Occipital lobe (tissue), 3 donors: ENCODE measurements at places on chromosomes 13 and 19. TPM values are rescaled to one million over a fixed set of nuclear protein-coding genes. Genes with fewer than 3 reads are reported as not detected.
A peak's percentile ranks its signal among the peaks of the same experiment; 100 is the strongest.

GMIP gene
- 14.3 TPM for total RNA-seq

RRAS gene
- 1.1 TPM for total RNA-seq

PLK5 gene
- total RNA-seq, result not detected

ANGPTL8 gene
- not detected for total RNA-seq

CGB3 gene
- not detected for total RNA-seq

CELF5 gene
- 51.6 TPM for total RNA-seq

CEACAM3 gene
- not detected for total RNA-seq

AMER2 gene
- total RNA-seq, result 161 TPM

DNA sequence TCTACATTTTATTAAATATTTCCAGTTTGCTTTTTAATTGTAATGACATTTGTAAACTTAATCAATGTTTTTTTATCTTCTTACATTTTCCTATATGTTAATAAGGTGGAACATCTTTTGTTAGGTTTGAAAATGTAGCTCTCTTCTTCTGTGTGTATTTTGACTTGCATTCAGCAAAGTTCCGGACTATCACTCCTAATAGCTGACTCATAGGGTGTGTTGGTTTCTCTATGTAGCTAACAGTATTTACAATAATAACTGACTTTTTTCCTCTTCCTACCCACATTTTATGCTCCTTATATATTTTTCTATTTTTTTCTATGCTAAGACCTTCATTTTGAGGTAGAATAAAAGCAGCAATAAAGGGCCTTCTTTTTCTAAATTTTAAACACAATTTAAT, 28.1 kb downstream of the MYO16 start:
- no peak for DNase-seq

DNA sequence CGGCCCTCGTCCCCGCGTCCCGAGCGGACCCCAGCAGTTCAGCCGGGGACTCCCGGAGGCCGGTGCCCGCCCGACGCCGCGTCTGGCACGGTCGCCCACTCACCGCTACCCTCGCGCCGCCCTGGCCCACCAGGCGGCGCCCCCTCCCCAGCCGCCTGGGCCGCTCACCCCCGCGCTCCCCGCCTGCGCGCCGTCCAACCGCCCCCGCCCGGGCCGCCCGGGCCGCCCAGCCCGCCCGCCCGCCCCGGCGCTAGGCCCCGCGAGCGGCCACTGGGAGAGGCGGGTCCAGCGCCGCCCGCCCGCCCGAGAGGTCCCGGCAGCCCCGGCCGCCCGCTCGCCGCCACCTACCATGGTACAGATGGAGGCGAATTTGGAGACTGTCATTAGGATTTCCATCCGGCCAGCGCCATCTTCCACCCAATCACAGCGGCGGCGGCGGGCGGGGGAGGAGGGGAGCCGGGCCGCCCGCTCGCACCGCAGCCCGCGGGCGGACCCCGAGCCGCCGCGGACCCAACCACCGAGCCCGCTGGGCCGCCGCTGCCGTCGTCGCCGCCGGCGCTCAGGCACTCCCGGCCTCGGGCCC, at the start of gene USP12:
TSS of gene USP12 (minus strand) at position 568 of the 583 bp plus-strand sequence. CDS start at position 396, 172 bp downstream.
- peak; percentile 62 for DNase-seq

DNA sequence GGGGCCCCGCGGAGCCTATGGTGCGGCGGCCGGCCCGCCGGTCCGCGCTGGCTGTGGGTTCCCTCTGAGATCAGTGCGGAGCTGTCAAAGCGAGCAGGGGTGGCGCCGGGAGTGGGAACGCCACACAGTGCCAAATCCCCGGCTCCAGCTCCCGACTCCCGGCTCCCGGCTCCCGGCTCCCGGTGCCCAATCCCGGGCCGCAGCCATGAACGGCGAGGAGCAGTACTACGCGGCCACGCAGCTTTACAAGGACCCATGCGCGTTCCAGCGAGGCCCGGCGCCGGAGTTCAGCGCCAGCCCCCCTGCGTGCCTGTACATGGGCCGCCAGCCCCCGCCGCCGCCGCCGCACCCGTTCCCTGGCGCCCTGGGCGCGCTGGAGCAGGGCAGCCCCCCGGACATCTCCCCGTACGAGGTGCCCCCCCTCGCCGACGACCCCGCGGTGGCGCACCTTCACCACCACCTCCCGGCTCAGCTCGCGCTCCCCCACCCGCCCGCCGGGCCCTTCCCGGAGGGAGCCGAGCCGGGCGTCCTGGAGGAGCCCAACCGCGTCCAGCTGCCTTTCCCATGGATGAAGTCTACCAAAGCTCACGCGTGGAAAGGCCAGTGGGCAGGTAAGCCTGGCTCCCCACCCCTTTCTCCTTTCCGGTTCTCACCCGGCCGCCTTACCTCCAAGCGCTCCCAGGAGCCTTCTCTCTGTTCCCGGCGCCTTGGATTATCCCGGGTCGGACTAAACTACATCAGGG, at the start of gene PDX1:
TSS of gene PDX1 (plus strand) at position 67 of the 743 bp plus-strand sequence. CDS start at position 206, 139 bp downstream.
- no peak for DNase-seq

DNA sequence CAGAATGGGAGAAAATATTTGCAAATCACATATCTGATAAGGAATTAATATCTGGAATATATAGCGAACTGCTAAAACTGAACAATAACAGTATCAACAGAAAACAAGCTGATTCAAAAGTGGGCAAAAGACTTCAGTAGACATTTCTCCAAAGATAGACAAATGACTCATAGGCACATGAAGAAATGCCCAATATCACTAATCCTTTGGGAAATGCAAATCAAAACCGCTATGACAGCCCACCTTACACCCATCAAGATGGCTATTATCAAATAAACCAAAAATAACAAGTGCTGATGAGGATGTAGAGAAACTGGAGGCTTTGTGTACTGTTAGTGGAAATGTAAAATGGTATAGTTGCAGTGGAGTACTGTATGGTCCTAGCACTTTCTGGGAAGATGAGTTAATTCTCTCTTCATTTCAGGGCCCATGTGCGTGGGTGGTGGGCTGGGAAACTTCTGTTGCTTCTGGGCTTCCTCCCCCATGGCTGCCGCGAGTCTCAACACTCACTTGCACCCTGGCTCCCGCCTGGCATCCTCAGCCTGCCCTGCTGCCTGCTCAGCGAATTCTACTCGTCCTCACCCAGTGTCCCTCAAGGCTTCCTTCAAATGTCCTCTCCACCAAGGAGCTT, 12.4 kb upstream of the GJA3 start:
- DNase-seq, result no peak

DNA sequence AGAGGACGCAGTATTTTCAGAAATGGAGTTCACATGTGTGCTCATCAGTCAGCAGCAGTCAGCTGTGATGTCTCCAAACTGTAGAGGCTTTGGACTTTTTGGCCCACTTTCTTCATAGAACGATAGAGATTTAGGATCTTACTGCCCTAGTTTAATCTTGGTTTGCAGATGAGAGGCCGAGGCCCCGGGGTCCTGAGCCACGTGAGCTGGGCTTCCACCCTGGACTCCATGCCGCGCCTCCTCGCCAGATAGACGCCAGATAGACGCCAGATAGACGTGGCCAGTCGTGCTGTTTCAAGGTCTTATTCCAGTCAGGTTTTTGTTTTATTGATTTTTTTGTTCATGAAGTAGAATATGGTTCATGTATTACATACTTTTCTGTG, 11.7 kb upstream of the MCF2L start:
- no peak for DNase-seq

DNA sequence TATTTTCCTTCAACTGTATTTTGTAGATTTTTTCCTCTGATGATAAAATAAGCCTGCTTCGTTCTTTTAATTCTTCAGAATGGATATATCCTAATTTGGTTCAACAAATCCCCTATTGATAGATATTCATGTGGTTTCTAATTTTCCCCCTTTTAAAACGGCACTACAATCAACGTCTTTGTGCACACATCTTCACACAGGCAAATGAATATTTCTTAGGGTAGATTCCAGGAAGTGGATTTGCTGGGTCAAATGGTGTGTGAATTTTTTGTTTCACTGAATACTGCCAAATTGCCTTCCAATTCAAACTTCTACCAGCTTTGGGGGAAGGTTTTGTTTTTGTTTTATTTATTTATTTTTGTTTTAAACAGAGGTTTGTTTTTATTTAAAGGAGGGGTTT, 287.2 kb downstream of the FOXO1 start:
- DNase-seq, result no peak

GRCh38 chr13:114000151-114001040, 26.5 kb upstream of the C13orf46 start:
- DNase-seq, result no peak

- DNase-seq, result no peak
Observed at GRCh38 chr19:13843104-13843921, 33.6 kb upstream of the NANOS3 start.

DNA sequence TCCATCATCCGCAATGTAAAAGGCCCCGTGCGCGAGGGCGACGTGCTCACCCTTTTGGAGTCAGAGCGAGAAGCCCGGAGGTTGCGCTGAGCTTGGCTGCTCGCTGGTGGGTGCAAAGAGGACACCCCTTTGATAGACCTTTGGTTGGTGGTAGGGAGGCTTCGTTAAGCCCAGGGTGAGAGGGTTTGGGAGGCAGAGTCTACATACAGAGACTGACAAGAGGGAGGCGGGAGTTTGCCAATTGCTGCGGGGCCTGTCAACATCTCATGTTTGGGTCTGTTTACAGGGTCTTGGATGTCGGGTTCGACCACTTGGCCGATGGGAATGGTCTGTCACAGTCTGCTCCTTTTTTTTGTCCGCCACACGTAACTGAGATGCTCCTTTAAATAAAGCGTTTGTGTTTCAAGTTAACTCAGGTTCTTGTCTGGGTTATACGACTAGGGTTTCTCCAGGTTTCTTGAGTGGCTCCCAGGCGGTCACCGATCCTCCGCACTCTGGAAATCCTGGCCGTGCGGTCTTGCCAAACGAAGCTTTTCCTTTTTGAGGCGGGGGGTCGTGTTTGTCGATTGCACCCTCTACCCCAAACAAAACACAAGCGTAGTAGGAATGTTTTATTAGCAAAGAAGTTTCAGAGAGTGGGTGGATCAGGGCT, 816 bp downstream of the RPS28 start:
- no peak for DNase-seq

DNA sequence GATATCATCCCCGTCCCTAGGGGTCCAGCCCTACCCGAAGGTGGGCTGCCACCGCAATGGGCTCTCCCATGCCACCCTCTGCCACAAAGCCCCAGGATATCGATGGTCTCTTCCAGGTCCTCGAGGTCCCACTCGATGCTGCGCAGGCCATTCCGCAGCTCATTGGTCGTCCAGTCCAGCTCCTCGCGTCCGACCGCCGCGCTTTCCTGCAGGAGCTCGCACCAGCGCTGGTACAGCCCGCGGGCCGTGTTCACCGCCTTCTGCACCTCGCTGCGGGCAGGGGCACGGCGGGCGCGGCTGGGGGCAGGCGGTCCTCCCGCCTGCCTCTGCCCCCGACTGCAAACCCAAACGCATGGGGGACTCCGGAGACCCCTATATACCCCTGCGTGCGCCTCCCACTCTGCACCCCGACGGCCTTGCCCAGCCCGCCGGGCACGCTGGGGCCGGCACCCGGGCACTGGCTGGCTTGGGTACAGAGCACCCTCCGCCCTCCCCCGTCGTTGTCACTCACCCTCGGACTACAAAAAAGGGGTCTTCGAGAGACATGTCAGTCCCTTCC, 468 bp downstream of the STX10 start:
- DNase-seq, result no peak

DNA sequence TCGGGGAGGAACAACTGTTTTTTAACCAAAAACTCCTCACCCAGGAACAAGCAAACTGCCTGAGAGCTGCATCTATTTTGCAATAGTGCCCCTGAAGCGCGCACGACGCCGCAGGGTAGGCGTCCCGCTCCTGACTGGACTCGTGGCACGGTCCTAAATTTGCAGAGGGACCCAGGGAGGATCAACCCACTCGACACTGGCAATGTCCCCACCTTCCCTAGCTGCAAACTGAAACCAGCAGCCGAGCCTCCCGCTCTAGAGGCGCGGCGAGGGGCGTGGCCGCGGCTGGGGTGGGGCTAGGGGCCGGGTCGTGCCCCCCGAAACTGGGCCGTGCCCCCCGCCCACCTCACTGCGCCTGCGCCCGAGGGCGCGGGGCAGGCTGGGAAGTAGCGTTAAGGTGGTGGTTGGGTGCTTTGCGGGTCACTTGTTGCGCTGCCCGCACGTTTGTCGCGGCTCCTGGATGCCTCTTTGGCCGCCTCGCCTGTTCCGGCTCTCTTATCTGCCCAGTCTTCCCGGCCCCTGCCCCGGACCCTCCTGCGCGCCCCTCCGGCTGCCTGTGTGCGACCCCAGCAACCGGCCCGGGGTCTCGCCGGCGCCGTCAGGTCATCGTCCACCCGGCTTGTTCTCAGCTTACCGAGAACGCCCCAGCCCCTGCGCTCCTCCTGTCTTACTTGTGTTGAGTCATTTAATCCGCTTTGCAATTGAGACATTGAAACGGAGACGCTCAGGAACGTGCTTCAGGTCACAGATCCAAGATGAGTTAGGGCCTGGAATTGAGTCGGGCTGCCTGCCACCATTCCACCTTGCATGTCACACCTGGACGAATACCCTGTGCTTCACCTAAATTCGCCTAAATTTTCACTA, 37.9 kb upstream of the LSM14A start:
- peak; percentile 68 for DNase-seq

GRCh38 chr13:45602183-45603170, 13.1 kb downstream of the ERICH6B start:
- DNase-seq, result no peak

- no peak for DNase-seq
Observed at GRCh38 chr19:1350867-1351266, 32.8 kb upstream of the NDUFS7 start.

DNA sequence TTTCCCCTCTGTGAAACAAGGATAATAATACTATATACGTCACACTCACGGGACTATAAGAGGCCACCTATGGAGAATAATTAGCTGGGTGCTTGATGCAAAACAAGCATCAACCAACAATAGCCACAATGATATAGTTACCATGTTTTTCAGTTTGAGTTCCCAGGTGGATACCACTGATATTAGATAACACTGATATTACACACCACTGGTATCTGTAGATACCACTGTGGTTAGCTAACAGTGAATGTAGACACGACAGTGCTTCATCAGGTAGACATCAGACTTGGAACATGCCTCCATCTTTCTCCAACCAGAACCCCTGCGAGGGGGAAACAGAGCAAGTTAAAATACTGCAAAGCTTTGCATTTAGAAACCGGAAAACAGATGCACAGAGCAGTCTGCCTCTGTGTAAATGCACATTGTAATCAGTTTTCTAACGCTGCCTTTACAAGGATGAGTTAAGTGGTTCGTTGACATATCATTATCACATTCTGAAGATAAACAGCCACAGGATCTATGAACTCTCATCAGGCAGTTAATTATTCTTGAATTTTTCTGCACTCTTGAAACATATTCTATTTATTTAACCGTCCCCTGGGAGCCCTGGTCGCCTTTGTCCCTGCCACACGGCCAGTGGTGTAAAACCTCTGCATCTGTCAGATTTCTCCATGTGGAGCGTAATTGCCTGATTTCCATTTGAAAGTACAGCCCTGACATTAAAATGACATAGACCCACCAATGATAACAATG, 80.7 kb downstream of the RNASEH2B start:
- DNase-seq, result no peak

- DNase-seq, result no peak
Observed at GRCh38 chr19:58544591-58545285, 874 bp downstream of the TRIM28 start.

GRCh38 chr13:111323950-111324651, 3.7 kb downstream of the TEX29 start:
- no peak for DNase-seq

DNA sequence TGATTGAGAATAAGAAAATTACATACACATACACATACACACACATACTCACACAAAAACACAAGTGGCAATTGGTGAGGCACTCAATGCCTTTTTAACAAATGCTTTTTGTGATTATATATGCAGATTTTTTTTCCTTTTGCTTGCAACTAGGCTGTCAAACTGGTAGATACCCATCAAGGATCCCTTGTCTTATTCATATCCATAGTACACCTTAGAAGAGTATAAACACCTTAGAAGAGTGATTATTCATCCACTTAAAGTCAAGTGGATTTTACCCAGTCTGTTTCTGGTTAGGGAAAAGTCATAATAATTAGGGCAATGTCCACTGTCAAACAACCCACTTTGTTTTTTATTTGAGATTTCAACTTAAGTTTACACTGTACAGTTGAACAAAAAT, 1773.4 kb upstream of the MIR17HG start:
- DNase-seq, result no peak
